GM12865 (cell line): ENCODE measurements at places on chromosomes 12 and 14.

- no peak for DNase-seq
Measured at GRCh38 chr12:46358791-46359666, 13.5 kb downstream of the SLC38A2 start.

- DNase-seq = no peak
Measured at GRCh38 chr12:1250641-1251040, 259.6 kb downstream of the ERC1 start.

- no peak for DNase-seq
Measured at GRCh38 chr12:52307836-52308805, 13.1 kb downstream of the KRT83 start.

- DNase-seq = no peak
Measured at GRCh38 chr14:97468220-97468619, 671.0 kb downstream of the VRK1 start.

DNA sequence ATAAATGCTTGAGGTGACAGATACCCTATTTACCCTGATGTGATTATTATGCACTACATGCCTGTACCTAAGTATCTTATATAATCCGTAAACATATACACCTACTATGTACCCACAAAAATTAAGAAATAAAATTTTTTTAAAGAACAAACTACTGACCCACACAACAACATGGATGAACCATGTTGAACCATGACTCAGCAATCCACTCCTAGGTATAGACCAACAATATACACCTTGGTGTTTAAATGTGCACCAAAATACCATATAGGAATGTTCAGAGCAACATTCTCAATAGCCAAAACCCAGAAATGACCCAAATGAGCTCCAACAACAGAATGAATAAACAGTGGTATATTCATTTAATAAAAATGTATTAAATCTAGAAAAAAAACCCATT is 245.1 kb downstream of the GXYLT1 start:
- DNase-seq = no peak

- peak; percentile 72 for DNase-seq
Measured at GRCh38 chr12:11731455-11731854, 82.0 kb downstream of the ETV6 start.

GRCh38 chr14:58119381-58119780 is 32.6 kb downstream of the ARMH4 start:
- no peak for DNase-seq

GRCh38 chr14:20631023-20631879 is 10.2 kb downstream of the OR6S1 start:
- peak; percentile 72 for DNase-seq

- DNase-seq = no peak
Measured at GRCh38 chr12:123520567-123521474, 12.7 kb downstream of the RILPL1 start.

- DNase-seq = no peak
Measured at GRCh38 chr14:94048691-94049624, 22.8 kb downstream of the OTUB2 start.

GRCh38 chr14:92539875-92540274 is 26.3 kb downstream of the RIN3 start:
- DNase-seq = no peak

GRCh38 chr14:100599981-100600380 is 12.8 kb upstream of the BEGAIN start:
- DNase-seq = no peak

DNA sequence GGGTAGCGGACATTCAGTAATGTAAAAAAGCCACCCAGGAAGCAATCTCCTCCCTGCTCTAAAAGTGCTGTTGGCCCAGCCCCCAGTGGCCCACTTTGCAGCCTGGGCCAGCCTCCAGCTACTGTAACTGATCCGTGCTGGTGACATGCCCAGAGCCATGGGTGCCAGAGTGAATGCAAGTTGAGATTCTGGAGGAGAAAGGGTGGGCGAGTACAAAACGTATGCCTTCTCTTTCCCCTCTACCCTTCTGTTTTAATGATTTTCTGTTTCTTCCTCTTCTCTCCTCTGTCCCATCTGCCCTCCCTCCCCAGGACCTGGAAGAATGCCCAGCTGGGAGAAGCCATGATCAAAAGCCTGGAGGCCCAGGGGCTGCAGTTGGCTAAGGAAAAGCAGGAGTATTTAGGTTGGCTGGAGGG is 16.9 kb downstream of the PLEKHD1 start:
- no peak for DNase-seq

GRCh38 chr12:9260931-9261330 is 52.7 kb upstream of the PZP start:
- DNase-seq = no peak

GRCh38 chr14:52738409-52738808 is 8.4 kb downstream of the STYX start:
- DNase-seq = no peak

DNA sequence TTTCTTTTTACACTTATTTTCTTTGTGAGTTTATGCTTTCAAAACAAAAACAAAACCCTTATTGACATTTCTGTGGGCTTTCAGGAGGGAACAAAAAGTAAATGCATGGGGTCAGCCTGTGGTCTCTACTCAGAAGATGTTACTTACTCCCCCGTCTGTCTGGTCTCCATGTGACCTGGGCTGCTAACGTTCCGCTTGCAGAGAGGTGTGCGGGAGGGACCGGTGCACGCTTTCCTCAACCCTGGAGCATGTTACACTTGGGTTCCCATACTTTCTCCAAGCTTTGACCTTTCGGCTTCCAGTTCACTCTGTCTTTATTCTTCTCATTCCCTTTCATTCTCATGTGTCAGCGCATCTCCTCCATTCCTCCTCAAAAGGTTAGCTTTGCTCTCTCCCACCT is 36.5 kb downstream of the ZC3H14 start:
- DNase-seq = peak; percentile 49

DNA sequence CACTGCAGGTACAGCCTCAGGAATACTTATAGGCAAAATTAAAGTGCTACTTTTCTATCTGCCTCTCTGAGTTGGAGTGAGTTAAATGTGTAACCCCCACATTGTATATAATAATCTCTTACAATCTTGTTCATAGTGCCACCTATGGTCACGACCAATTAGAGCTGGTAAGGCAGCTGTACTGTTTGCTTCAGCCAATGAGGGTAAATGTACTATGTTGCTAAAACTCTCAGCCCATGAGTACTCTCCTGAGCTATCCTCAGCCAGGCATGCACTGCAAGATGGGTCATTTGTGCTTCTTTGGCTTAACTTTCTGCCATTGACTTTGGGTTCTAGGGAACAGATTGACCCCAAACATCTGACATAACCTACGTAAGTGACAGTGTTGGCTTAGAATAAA is 15.0 kb upstream of the MDM2 start:
- peak; percentile 81 for DNase-seq

- no peak for DNase-seq
Measured at GRCh38 chr12:95838125-95838524, 20.6 kb upstream of the SNRPF start.

DNA sequence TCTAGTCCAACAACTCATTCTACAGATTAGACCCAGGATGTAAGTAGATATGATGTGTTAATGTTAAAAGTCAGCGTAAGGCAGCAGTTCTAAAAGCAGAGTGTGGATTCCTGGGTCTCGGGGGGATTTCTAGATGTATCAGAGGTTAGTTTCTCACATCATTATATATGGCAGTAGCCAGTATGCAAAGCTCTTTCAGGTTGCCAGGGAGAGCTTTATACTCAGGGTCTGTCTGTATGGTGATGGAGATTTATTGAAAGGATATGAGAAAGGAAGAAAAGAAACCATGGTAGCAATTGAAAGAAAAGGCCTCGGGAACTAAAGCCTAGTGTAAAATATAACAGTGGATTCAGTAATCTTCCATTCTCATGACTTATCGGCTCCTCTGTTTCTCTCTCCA is 26.2 kb upstream of the PAWR start:
- no peak for DNase-seq

- DNase-seq = no peak
Measured at GRCh38 chr14:22884076-22884737, 1.2 kb downstream of the REM2 start.

GRCh38 chr12:123889848-123890535 is 82.6 kb downstream of the CCDC92 start:
- no peak for DNase-seq

DNA sequence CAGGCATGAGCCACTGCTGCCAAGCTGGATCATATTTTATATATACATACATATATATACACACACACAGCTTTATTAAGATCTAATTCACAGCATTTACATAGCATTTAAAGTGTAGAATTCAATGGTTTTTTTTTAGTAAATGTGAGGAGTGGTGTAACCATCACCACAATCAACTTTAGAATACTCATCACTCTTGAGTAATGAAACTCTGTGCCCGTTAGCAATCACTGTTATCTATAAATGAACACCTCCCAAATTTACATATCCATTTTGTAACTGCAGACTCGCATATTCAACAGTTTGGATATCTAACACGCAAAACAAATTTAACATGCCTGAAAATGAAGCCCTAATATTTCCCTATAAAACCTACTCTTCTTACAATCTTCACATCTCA is 90.9 kb downstream of the PPP1R12A start:
- DNase-seq = no peak

DNA sequence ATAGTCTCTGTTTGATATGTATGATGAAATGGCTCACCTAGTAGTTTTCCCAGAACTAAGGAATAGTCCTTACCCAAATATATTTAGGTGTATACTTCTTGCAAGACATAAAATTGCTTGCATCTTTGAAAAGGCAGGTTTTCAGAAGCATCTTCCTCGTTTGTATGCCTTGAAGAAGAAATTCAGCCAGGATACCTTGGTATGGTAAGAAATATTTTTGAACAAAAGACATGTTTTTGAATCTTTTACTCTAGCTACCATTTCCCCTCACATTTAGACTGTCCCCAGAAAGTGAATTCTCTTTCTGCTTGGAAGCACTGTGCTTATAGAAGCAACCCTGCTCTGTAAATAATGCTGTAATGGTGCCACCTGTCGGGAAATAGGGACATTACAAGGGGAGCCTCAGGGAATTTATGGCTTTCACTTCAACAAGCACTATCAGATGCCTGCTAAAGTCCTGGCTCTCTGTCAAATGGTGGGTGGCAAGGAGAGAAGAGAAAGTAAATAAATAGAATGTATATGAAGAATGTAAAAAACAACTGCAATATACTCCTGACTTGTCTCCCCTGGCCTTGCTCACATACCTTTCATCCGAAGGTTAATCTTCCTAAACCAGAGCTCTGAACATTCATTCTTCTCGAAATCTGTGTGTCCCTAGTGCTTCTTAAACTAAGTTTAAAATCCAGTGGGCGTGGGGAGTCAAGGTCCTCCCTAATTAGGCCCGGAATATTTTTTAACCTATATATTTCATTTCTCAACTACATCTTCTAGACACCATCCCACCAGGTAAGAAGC is 6.1 kb downstream of the CCDC184 start:
- DNase-seq = peak; percentile 71

DNA sequence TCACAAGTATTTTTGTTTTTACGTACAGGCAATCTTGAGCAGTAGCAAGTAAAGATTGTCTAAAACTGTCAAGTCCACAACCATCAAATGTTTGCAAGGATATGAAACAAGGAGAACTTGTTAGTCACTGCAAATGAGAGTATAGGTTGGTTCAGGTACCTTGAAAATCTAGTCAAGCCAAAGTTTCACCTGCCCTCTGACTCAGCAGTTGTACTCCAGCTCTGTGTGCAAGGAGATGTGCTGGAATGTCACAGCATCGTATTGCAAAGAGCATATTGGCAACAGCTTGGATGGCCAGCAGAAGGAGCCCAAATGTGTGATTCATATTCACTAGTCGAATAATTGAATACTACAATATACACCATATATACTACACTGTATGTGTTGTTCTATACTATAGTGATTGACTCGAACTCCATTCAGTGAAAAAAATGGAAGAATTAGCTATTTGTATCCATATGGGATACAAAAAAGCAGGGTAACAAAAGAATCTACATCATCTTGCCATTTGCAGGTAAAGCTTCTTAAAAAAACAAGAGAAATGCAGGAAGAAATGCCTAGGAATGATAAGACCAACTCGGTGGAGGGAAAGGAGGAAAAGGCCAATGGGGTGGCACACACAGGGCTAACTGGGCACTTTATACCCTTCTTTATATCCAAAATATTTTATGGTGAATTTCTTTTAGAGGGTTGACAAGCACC is 44.0 kb downstream of the EID3 start:
- DNase-seq = no peak

- no peak for DNase-seq
Measured at GRCh38 chr12:104578453-104578852, 121.7 kb downstream of the CHST11 start.

DNA sequence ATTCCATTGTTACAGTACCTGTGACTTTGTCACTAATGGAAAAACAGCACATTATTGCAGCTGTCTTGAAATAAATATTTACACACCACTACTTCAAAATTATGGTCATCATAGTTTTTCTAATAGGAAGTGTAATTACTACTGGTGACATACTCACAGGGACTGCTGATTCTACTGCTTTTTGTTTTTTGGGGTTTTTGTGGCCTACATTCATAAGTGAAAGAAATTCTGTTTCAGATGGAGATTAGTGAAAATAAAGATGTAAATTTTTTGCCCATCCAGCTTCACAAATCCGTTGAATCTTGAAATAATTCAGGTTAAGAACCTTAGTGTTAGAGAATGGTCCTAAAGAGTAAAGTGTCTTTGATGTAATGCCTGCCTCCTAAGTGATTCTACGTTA is 17.5 kb downstream of the KNTC1 start:
- DNase-seq = peak; percentile 49

- no peak for DNase-seq
Measured at GRCh38 chr14:41130274-41130673, 476.4 kb upstream of the LRFN5 start.

DNA sequence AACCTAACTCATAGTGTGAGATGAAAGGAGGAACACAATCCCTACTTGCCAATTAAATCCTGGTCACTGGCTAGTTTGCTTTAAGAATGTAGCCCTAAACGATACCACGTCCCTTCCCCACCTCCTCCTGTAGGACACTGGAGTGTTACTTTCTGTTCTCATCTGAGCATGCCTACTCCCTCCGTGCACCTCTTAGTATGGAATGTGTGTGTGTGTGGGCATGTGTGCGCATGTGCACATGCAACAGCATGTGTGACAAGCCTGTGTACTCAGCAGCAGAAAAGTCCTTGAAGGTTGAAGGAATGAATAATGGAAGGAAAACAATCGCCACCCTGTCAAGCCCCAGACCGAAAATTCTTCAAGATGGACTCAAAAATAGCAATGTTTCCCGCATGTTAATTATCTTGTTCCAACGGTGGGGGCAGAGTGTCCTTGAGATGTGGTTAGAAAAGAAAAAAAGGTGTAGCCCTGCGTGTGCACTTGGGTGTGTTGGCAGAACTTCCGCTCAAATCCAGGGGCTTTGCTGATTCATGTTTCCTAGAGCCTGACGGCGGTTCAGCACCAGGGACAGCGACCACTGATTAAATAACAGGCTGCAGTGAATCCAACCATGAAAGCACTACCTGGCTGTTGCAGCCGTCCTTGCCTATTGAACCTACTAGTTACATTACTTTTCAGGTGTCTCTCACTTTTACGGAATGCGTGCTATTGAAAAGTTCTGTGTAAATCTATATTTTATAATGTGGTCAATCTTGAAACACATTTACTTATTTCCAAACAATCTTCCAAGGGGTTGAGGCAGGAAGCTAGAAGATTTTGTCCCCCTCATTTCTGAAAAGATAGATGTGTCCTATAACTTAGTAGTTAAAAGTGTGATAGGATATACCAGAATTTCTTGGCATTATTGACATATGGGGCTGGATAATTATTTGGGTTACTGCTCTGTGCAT is 79.8 kb downstream of the SRRM4 start:
- peak; percentile 49 for DNase-seq
